CD4-positive, alpha-beta T cell treated with Interleukin-2 at 100 ng/mL for 4 hours (primary cell): ENCODE measurements at places on chromosomes 11 and 22.

DNA sequence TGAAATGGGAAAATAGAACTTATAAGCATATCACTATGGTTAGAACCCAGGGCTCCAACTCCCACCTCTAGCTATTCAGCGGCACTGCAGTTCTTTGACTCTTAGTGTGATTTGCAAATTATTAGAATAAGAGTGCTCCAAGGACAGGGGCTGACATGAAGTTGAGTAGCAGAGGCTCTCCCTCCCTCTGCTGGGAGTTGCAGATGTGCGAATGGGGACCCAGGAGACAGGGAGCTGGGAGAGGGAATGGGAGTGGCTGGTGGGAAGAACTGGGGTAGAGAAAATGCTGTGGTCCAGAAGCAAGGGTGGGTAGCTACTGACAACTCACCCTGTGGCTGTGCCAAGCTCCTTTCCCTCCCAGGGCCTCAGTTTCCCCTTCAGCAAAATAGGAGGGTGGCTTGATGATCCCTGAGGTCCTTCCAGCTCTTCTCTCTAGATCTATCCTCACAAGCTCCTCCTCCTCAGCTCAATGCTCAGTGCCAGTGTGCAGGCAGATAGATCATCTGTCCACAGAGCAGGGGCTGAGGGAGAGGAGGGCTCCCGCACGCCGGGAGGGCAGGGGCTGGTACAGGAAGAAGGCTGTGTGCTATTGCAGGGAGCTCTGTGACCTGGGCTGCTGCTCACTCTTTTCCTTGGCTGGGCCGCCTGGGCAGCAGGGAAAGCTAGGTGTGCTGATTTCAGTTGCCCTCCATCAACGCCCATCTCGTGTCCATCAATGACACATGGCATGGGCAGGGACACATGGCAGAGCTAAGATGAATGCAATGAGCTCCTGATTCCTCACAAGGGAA lies 99.0 kb downstream of the NECTIN1 start:
- no peak for DNase-seq

GRCh38 chr22:45977003-45977411 lies at the start of gene WNT7B:
WNT7B (minus strand) TSS chr22:45977162; CDS start chr22:45976754, 408 bp downstream.
- DNase-seq = no peak

DNA sequence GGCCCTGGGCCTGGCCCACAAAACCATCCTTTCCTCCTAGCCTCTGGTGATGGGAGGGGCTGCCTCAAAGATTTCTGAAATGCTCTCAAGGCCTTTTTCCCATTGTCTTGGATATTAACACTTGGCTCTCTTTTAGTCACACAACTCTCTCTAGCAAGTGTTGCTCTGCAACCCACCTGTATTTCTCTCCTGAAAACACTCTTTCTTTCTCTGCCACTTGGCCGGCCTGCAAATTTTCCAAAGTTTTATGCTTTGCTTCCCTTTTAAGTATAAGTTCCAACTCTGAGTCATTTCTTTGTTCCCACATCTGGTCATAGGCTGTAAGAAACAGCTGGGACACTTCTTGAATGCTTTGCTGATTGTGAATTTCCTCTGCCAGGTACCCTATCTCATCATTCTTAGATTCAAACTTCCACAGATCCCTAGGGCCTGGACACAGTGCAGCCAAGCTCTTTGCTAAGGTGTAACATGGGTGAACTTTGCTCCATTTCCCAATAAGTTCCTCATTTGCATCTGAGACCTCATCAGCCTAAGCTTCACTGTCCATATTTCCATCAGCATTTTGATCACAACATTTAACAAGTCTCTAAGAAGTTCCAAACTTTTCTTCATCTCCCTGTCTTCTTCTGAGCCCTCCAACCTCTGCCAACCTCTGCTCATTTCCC lies 93.8 kb downstream of the TRIM29 start:
- DNase-seq = no peak

DNA sequence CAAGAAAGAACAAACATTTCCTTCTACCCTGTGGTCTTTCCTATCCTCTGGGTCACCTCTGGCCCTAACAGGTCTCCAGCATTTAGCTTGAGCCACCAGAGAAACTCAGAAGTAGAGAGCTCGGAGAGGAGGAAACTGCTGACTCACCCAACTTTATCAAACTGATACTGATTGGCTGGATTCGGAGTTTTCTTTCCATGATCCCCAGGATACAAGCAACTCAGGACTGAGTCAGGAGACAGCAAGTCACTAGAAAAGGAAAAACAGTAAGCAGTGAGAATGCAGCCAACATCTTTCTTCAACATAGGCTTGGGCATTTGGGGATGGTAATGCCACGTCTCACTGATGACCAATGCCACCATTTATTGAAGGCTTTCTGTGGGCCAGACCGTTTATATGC lies 32.7 kb downstream of the THOC5 start:
- no peak for DNase-seq

GRCh38 chr11:68081691-68082090 lies 39.5 kb downstream of the CHKA start:
- no peak for DNase-seq

DNA sequence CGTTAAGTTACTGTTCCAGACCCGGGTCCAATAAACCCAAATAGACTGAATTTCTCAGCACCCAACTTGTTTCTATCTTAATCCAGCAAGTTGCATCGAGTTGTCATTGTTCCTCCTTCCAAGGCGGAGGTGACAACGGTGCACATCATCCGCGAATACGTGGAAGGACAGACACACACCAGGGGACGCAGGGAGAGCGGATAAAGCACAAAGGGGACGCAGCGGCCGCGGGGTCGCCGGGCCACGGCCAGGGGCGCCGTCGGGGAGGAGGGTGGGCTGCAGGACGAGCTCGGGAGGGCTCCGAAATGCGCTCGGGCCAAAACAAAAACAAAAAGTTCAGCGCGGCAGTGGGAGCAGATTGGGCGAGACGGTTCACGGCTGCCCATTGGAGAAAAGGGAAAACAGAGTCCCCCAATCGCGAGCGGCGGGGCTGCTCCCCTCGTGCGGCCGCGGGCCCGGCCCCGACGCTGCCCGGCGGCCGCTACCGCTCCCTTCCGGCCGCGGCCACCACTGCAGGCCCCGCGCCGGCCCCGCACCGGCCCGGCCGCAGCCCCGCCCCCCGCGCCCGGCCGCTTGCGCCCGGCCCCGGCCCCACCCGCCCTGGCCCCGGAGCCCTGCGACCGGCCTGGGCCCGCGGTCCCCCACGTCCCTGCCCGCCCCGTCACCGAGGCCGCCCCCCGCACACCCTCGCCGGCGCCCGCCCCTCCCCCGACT lies 518 bp downstream of the KMT5B start:
- DNase-seq = peak; percentile 61

DNA sequence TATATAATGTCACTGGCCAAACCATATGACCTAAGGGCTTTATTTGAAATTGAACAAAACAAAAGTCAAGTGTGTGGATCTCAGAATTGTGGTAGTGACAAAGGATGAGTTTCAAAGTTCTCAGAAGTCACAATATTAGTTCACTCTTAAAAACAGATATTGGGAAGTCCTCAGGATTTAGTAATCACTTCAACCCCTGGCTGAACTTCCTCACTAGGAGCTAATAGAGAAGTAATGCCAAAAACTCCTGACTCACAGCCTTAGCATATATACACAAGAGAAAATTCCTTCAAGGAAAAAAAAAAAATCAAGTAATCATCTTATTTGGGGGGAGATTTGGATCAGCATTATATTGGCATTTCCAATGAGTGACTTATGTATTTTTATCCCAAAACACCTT lies 75.6 kb upstream of the APOA1 start:
- no peak for DNase-seq

DNA sequence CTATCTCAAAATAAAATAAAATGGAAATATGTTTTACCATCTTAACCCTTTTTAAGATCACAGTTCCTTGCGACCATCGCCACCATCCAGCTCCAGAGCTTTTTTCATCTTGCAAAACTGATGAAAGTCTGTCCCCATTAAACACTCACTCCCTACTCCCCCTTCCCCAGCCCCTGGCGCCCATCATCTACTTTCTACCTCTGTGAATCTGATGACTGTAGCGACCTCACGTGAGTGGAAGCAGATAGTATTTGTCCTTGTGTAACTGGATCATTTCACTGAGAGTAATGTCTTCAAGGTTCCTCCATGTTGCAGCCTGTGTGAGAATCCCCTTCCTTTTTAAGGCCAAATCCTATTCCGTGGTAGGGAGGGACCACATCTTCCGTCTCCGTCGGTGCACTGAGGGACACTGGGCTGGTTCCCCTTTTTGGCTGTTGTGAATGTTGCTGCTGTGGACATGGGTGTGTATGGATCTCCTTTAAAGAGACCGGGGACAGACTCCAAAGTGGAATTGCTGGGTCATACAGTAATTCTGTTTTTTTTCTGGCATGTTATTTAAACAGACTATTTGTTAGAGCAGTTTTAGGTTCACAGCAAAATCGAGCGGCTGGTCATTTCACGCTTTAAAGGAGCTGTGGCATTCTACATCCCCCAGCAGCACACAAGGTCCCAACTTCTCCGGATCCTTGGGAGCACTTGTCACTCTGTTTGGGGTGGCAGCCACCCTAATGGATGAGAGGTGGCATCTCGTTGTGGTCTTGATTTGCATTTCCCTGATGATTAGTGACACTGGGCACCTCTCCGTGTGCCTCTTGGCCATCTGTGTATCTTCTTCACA lies 120.0 kb downstream of the KCNQ1 start:
- no peak for DNase-seq

- DNase-seq = no peak
These were observed 338.3 kb downstream of the TBC1D22A start for GRCh38 chr22:47100646-47101200.

- DNase-seq = no peak
These were observed 5.3 kb downstream of the UBQLN3 start for GRCh38 chr11:5504403-5504921.

- no peak for DNase-seq
These were observed 35.4 kb upstream of the NRIP3 start for GRCh38 chr11:9039198-9039597.
